Stimulated activated CD4-positive, alpha-beta T cell treated with anti-CD3 and anti-CD28 coated beads, Interleukin-15, amount 100 ng/mL, for 48 hours (primary cell): ENCODE measurements at places on chromosomes 11 and 22.

- DNase-seq = no peak
Observed at GRCh38 chr22:39656495-39657490, 86.2 kb downstream of the CACNA1I start.

GRCh38 chr11:111879637-111879960, 258 bp downstream of the CFAP68 start:
- DNase-seq = no peak

DNA sequence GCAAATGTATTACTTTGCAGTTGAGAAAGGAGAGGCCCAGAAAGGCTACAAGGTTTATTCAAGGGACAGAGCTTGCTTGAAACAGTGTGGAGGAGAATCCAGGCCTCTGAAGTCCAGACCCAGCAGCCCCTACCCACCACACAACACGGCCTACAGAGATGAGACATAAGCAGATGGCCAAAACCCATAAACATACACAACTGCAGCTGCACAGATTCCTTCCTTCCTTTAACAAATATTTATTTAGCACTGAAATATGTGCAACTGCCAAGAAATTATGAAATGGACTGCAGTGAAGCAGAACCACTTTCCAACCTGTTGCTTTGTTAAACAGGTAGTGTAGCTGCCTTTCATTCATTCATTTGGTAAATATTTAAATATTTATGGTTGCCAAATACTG, 122.3 kb downstream of the SPATA19 start:
- DNase-seq = no peak

- no peak for DNase-seq
Observed at GRCh38 chr11:102564110-102564509, 33.6 kb upstream of the MMP7 start.

- no peak for DNase-seq
Observed at GRCh38 chr11:115421992-115422689, 82.1 kb downstream of the CADM1 start.

GRCh38 chr11:73380331-73380730, 4.1 kb downstream of the RELT start:
- DNase-seq = no peak

DNA sequence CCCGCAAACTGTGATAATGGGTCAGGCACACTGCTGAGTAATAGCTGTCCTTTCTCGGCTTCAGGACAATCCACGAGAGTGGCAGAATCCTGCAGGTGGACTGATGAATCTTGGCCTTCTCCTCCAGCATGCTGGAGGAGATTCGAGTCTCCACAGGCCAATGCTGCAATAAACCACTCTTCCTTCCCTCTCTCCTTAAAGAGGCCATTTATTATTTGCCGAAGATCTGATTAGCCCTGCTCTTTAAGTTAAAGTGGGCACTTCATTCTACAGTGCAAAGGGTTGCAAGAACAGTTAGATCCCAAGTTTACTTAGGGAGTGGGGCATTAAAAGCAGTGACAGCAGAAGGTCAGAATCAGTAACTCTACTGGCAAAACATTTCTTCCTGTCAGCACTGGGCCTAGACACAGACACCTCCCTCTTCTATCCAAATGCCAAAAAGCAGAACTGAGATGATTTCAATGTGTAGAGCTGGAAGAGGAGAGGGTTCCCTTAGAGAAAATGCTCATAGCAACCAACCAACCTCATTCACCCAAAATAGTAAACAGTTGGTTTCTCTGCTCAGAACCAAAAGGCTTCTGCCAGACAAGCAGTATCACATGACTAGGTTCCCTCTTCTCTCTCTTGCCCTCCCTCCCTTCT, 121.7 kb downstream of the SGSM3 start:
- DNase-seq = no peak

DNA sequence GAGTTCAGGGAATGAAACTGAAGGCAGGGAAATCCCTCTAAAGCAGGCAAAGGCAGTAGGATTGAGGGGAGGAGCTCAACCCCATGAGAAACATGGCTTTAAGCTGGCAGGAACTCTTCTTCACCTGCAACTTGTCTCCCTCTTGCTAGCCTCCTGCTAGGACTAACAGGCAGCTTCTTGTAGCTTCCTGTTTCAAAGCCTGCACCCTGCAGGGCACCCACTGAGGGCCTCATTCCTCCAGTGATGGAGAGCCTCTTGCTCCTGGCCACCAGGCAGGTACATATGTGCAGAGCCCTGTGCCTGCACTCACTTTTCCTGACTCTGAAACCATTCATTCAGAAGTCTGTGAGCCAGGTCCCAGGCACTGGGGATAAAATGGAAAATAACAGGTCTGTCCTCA, 137.0 kb downstream of the SERGEF start:
- DNase-seq = no peak

- no peak for DNase-seq
Observed at GRCh38 chr11:115990004-115990447, 485.8 kb upstream of the CADM1 start.

GRCh38 chr22:26435327-26436093, 6.5 kb downstream of the ASPHD2 start:
- DNase-seq = no peak

DNA sequence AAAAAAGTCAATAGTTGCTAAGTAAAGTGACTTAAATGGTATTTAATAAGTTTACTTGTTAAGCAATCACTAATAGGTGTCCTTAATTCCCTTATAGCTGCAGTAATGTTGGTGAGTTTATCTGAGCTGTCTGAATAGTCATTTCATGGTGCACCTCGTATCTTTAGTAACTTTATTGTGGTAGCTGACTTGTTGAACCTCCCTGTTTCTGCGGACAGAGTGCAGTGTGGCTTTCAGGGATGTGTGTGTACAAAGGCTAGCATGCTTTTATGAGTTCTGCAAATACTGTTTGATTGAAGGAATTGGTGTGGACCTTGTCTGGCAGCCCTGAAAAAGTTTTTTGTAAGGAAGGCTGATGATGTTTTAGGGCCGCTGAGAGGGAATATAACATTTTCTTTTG, 2.6 kb downstream of the ZNRF3 start:
- no peak for DNase-seq

DNA sequence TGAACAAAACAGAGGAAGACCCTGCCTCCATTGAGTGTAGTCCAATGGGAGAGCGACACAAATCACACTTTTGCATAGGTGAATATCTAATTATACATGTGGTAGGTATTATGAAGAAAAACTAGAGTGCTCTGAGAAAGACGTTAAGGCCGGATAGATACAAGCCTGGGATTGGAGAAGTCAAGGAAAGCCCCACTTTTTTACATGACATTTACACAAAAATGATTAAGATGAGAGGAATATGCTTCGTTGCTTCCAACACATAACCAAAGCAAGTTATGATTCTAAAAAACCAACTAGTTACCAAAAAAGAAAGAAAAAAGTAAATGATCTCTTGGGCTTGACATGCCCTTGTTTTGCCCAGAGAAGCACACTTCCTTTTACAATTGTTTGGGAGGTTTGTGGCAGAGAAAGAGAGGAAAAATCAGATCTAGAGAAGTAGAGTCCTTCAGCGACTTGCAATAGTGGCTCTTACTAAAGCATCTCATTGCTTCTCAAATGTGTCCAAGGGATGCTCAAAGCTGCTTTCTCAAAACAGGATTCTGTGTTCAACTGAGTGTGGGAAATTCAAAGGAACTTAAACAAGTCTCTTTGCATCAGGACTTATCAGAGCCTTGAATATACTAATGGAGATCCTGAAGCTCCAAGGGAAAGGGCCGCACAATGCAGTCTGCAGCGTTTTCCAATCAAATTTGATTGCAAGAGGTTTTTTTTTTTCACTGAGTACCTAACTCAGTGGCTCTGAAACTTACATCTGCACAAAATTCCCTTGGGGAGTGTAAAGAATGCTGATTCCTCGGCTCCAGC, 38.8 kb downstream of the FLI1 start:
- no peak for DNase-seq

- DNase-seq = no peak
Observed at GRCh38 chr11:129234978-129235377, 42.9 kb upstream of the ARHGAP32 start.

GRCh38 chr11:93249459-93250220, 51.8 kb upstream of the SLC36A4 start:
- DNase-seq = no peak

- DNase-seq = no peak
Observed at GRCh38 chr11:63765688-63766241, 2.8 kb downstream of the ZFTA start.

GRCh38 chr22:19125011-19125410, 2.8 kb upstream of the DGCR2 start:
- no peak for DNase-seq

GRCh38 chr11:12118949-12119348, 8.6 kb downstream of the MICAL2 start:
- DNase-seq = no peak

GRCh38 chr22:21571679-21572078, 4.2 kb downstream of the UBE2L3 start:
- DNase-seq = no peak

DNA sequence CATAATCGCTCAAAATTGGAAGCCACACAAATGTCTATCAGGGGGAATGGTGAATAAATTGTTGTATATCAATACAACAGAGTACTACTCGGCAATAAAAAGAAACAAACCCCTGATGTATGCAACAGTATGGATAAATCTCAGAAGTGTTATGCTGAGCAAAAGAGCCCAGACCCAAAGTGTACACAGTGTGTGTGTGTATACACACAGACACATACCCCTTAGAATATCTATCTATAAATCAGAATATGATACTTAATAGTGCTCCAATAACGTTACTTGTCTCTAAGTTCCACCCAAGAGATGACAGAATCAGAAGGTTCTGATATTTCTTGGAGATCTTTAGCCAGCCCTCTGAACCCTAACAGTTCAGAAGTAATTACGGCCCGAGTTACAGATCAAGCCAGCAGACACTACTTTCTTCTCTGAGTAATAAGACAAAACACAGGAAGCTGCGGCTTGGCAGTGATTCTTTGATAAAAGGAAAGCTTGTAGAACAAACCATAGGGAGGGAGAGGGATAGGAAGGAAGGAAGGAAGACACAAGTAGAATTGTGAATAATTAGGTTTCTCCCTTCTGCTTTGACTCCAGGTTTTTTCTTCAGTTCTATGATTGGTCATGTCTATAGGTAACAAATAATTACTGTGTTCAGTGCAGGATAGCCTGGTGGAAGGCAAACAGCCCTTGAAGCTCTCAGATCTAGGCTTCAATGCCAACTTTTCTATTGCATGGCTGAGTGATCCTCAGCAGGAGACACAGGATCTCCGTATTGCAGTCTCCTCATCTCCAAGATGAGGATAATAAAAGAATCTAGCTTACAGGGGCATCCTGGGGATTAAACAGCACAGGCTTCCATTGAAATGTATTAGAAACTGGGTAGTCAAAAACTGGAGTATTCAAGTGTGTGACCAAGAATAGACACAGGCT, 75.6 kb upstream of the TEAD1 start:
- no peak for DNase-seq

- no peak for DNase-seq
Observed at GRCh38 chr11:69595805-69596665, 44.9 kb upstream of the CCND1 start.

- DNase-seq = no peak
Observed at GRCh38 chr11:118106789-118107335, 20.1 kb upstream of the SMIM35 start.

GRCh38 chr11:3148990-3149851, 15.9 kb downstream of the OSBPL5 start:
- no peak for DNase-seq

DNA sequence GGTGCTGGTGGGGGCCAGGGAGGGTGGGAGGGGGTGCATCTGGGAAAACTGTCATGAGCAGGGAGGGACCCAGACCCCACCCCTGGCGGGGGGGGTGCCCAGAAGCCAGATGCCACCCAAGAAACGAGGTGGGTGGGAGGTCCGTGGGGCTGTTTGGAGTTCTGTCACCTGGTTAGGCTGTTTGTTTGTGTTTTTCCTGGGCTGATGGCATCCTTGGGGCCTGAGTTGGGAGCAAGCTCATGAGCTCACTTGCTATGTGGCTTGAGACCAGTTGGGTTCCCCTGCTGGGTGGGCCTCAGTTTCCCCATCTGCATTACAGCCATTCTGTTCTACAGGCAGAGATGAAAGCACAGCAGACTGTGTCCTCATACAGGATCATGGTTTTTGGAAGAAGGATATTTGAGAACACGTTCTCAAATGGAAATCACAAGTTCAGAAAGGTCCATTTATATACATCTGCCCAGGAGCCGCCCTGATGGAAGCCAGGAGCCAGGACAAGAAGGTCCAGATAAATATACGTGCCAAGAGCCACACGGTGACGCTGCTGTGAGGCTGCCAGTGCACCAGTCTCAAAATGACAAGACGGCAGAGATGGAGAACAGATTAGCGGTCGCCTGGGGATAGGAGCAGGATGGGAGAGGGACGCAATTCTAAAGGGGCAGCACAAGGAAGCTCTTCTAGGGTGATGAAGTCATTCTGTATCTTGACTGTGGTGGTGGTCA, 312.9 kb downstream of the MN1 start:
- DNase-seq = no peak

GRCh38 chr11:71112990-71113389, 139.4 kb downstream of the SHANK2 start:
- DNase-seq = no peak

DNA sequence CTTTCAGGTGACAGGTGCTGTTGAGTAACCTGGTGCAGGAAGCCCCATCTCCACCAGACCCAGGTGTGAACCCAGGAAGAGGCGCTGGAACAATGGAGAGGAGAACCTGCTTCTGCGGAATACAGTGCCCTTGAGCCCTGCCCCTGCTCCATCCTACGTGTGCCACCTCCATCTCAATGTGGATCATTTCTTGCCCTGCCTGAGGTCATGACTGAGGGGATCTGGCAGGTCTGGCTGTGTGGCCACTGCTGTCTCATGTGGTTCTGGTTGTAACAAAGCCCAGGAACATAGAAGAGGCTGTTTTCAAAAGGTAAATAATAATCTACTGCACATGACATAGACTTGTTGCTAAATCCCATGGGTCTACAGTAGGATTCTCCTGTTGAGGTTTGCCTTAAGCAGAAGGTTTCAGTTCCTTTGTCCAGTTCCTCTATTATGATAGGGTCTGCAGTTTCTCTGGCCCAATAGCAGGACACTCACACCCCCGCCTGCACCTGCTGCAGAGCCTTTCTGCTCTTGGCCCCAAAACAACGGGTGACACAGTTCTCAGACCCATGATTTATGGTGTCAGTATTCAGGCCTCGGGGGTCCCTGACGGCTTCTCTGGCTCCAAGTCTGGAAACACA, 113.5 kb upstream of the IGLL5 start:
- no peak for DNase-seq

- DNase-seq = no peak
Observed at GRCh38 chr11:86663761-86664160, 8.7 kb downstream of the ME3 start.

DNA sequence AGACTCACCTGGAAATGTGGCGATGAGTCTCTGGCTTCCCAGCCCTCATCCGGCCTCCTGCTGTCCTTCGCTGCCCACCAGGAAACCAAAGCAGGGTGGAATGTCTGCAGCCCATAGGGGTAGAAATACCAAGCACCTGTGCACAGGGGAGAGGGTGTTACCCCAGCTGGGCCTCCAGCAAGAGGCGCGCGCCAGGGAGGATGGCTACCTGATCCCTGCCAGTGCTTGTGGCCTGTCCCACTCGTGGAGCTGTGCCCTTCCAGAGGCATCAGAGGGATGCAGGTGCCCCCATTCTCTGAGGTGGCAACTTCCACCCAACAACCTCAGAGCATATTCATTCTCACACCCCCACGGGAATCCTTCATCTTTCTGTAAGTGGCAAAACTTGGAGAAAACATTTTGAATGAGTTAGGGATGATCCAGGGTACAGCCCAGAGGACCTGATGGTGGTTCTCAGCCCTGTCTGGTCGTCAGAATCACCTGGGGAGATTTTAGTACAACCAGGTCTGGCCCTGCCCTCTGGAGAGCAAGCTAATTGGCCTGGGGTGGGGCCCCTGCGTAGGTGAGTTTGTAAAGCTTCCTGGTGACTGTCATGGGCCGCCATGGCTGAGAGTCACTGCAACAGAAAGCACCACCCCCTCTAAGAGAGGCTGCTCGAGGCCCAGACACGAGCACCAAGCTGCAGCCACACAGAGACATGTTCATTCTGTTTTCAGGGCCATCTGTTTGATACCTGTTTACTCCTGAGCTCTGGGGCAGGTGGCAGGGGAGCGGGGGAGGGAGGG, 9.9 kb downstream of the SUN2 start:
- DNase-seq = no peak
